COLO829 (cell line): ENCODE measurements at places on chromosomes 5 and 9.

DNA sequence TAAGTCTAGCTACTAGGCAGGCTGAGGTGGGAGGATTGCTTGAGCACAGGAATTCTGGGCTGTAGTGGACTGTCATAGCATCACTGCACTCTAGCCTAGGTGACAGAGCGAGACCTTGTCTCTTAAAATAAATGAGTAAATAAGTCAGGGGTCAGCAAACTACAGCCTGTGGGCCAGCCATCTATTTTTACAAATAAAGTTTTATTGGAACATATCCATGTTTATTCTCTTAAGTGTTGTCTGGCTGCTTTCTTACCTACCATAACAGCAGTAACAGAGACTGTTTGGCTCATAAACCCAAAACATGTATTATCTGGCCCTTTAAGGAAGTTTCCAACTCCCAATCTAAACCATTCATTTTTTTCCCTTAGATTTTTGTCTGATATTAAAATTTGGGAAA, 29.6 kb downstream of the DIMT1 start:
- no peak for DNase-seq

DNA sequence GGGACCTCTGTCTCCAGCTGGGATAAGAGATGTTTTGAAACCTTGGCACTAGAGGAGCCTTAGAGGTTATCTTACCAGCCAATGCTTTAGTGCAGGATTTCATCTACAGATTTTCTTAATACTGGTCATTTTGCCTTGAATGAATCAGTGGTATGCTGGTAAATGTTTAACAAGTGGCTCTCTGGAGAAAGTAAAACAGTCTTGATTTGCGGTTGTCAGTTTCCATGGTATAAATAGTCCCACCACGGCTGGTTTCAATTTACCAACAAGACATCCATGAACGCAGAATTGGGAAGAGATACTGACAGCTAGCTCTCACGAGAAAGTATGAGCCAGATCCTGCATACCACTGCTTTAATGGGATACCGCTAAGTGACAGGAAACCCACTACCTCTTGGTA, 56.7 kb upstream of the CXCL14 start:
- DNase-seq = no peak

DNA sequence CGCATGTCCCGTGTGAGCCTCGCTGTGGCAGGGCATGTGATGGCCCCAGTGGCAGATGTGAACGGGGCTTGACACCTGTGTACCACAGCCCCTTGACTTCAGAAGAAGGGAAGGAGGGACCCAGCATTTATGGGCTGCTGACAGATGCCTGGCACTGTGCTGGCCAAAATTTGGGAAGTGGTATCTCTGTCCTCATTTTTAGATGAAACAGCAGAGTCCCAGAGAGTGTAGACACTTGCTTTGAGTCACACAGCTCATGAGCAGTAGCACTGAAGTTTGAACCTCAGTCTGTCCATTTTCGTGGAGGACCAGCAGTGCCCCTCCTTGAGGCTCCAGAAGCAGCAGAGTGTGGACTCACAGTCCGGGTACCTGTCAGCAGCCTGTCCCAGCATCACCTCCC, 16.5 kb downstream of the NEK6 start:
- no peak for DNase-seq

DNA sequence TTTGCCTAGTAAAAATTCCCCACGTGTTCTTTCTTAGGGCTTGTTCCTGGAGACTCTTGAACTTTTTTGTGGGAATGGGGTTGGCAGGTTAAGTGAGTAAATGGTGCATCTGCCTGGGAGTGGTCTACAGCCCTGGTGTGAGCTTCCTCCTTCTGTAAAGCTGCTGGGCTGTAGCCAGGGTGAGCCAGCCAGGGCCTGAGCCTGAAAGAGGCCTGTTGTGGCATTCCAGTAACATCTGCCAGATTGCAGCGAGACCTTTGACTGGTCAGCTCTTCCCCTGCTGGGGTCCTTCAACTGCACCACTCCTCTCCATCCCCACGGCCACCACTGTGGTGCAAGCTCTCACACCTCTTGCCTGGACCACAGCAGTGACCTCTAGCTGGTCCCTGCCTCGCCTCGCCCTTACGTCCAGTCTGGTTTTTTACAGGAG, 47.5 kb downstream of the SLC22A5 start:
- no peak for DNase-seq

DNA sequence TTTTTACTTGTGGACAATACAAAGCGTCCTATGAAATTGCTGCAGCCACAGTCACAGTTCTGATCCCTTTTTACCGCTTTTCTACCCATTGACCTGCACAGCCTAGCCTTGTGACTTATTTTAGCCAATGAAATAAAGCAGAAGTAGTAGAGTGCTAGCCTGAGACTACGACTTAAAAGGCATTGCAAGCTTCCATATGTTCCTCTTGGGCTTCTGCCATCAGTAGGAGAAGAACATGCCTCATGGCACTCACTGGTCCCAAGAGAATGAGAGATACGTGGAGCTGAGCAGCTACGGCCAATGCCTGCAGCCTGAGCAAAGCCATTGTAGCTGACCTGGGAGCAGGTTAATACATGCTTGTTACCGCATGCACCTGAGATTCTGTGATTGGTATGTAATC, 416.6 kb upstream of the CLINT1 start:
- DNase-seq = no peak

DNA sequence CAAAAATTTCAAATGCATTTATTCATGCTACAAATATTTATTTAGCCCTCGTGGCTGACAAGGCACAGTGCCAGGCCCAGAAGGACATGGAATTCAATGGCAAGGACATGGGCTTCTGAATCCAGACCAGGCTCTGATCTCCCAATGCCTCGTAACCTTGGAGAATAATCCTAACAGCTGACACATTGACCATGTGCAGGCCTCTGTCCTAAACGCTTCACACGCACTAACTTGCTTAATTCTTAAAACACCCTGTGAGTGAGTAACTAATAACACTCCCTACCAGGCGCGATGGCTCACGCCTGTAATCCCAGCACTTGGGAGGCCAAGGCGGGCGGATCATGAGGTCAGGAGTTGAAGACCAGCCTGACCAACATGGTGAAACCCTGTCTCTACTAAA, 33.2 kb downstream of the MYO10 start:
- no peak for DNase-seq

DNA sequence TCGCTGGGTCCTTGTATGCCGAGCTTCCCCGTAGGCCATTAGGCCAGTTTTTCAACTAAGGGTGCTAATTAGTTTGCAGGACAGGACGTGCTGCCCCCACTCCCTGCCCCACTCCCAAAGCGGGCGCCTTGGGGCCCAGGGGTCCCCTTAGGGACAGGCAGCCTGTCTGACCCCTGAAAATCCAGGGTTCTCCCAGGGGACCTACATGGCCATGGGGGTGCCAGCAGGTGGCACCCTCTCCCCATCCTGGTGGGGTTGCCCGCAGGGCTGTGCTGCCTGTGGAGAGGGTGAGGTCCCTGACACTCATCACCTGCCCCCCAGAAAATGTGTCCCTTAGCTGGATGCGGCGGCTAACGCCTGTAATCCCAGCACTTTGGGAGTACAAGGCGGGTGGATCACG, 8.5 kb upstream of the CCDC187 start:
- peak; percentile 48 for DNase-seq

DNA sequence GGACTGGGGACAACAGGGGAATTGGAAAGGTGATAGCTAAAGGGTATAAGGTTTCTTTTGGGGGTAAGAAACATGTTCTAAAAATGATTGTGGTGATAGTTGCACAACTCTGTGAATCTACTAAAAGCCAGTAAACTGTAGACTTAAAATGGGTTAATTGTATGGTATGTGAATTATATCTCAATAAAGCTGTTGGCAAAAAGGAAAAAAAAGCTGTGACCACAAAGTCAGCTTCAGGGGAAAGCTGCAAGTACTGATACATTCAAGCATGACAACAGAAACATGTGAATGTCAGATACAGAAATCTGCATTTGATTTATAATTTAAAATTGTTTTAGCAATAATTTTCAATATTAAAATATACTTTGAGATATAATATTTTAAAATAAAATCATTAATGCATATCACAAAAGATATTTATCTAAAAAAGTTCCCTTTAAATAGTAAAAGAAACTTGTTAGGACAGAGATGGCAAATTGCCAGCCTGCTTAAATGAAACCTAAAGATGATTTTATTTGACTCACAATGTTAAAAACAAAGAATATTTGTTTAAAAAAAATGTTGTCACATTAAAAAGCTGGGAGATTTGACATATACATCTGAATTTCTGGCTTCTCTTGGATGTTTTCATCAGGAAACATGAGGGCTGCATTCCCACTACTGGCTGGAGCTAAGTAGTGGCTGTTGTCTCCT, 66.0 kb downstream of the TBCA start:
- DNase-seq = no peak

DNA sequence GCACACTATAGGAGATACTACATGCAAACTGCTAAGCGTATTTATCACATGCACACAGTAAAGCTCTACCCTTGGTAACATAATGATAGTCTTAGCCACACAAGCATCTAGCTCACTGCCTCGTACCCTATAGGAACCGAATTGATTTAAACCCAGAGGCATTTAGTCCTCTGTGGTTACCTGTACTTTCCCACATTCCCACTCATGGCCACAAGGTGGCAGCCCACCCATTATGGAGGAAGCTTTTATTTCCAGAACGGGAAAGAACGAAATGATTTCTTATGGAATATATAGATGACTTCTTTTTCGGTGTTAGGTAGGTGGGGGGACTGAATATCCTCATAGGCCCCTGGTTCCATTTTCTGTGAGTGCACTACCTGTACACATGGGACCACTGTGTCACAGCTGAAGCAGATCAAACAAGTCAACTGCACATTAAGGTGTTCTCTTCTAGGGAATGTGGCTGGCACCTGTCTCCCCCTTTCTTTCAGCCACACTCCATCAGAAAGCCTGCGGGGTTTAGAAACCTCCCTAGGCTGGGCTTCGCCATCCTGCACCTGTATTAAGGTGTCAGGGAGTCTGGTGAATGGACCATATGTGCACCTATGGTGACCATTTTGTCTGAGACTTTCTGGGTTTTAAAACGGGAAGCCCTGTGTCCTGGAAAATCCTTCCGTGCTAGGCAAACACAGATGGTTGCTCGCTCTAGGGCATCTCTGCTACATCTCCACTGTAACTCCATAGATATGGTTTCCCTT, 313.2 kb downstream of the SLIT3 start:
- peak; percentile 43 for DNase-seq

GRCh38 chr5:62653864-62654575, 75.4 kb downstream of the LRRC70 start:
- no peak for DNase-seq

GRCh38 chr5:142134331-142135010, 25.9 kb downstream of the NDFIP1 start:
- DNase-seq = no peak

GRCh38 chr9:111627260-111627963, 3.7 kb upstream of the DNAJC25 start:
- no peak for DNase-seq

GRCh38 chr5:124650951-124651662, 95.3 kb downstream of the ZNF608 start:
- DNase-seq = peak; percentile 48

- DNase-seq = no peak
Measured at GRCh38 chr5:159571501-159572244, 241.4 kb upstream of the IL12B start.

- DNase-seq = no peak
Measured at GRCh38 chr9:134320126-134320867, 6.0 kb upstream of the RXRA start.

DNA sequence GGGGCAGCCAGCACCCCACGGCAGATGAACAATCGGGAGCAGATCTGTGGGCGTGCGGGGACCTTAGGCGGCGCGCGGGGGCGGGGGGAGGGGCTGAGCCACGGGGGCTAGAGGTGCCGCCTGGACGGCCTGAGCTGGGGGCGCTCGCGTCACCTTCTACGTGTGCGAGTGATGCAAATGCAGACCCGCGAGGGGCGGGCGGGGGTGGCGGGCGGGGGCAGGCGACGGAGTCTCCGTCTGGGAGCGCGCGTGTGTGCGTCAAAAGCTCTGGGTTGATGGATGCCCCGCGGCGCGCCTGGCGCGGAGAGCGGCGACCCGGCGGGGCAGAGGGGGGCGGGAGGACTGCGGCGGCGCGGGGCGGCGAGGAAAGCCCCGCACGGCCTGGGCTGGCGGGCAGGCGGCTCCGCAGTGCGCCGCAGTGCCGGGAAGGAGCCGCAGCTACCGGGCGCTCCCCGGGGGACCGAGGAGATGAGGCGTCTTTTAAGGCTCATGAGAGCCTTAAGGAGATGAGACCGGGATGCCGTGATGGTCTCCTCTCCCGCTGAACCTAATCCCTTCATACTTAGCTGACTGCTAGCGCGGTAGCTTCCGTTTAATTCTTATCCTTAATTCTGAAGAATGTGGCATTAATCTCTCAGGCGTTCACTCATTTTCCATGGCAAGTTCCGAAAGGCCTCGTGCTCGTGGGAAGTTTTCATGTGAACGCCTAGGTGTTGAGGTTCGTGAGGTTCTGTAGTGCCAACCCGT, 1.5 kb downstream of the SV2C start:
- DNase-seq = no peak

- DNase-seq = no peak
Measured at GRCh38 chr5:10936081-10936855, 175.2 kb upstream of the DAP start.

DNA sequence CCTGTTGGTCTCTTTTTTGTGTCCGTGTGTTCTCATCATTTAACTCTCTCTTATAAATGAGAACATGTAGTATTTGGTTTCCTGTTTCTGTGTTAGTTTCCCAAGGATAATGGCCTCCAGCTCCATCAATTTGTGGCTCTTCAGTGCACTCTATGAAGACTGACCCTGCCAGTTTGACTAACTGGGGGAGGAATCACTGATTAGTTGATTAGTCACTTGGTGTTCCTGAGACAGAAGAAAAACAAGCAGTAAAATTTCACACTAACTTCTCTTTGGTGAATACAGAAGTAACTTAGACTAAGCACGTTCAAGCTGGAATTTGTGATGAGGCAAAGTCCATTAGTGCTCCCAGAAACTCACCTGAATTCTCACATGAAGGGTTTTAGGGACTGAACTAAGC, 495.8 kb upstream of the RORB start:
- no peak for DNase-seq

DNA sequence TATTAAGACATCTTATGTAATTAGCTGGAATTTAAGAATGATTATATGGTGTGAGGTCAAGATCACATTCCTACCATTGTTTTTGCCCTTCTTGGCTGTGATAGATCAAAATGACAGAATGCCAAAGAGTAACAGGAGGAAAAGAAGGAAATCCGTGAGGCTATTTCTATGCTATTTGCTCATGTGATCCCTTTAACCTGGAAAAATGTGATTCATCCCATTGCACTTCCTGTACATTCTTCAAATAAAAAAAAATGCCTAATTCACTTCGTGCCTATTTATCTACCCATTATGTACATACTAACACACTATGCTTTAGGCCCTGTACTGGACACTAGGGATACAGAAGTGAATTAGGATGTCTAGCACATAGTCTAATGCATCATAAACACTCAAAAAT, 154.1 kb upstream of the PAPPA start:
- no peak for DNase-seq

GRCh38 chr5:176574297-176574591, 25.1 kb downstream of the CDHR2 start:
- DNase-seq = no peak

DNA sequence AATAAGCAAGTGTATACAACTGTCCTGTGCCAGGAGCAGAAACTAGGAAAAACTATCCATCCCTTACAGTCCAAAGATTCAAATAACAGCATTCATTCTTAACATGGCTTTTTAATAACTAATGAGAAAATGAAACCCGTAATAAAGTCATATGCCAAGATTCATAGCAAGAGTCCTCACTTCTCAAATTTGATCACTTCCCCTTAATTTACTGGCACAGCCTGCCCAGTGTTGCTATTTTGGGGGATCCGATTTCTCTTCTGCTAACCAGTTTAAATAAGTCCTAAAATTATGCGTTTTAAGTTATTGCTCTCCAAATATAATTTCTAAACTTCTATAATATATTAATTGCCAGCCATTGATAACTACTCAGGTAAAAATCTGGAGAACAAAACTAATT, 177.0 kb upstream of the PTGER4 start:
- no peak for DNase-seq
